ENCODE measurements at places on chromosomes 1 and 21. TPM values are rescaled to one million over a fixed set of nuclear protein-coding genes. Genes with fewer than 3 reads are reported as not detected.

SELE gene
- total RNA-seq, result not detected

- DNase-seq, result no peak
- H3K4me1 ChIP-seq, result peaks cover 51% of the 10 kb centered on the region
- H3K27ac ChIP-seq, result peak overlapping the region; percentile 15
- H3K27me3 ChIP-seq, result no peaks in the 10 kb centered on the region
Measured at GRCh38 chr1:112672842-112673241, 1.6 kb upstream of the MOV10 start.

- no peak for DNase-seq
- no peak overlapping the region for H3K4me3 ChIP-seq
- no peak overlapping the region for H3K27ac ChIP-seq
- no peaks in the 10 kb centered on the region for H3K27me3 ChIP-seq
- peaks cover 5% of the 10 kb centered on the region for H3K4me1 ChIP-seq
Measured at GRCh38 chr1:78603206-78603605, 17.0 kb upstream of the IFI44L start.

GRCh38 chr1:25036117-25036546 is 106.1 kb upstream of the RUNX3 start:
- H3K27me3 ChIP-seq, result no peaks in the 10 kb centered on the region
- no peak for DNase-seq
- no peak overlapping the region for H3K27ac ChIP-seq
- no peak overlapping the region for H3K4me3 ChIP-seq
- H3K36me3 ChIP-seq, result peaks cover 4% of the 10 kb centered on the region

- H3K4me3 ChIP-seq, result no peak overlapping the region
- peaks cover 5% of the 10 kb centered on the region for H3K27me3 ChIP-seq
- H3K4me1 ChIP-seq, result no peaks in the 10 kb centered on the region
- no peak for DNase-seq
- H3K36me3 ChIP-seq, result no peaks in the 10 kb centered on the region
Measured at GRCh38 chr1:24009406-24009805, 29.3 kb upstream of the SRSF10 start.

DNA sequence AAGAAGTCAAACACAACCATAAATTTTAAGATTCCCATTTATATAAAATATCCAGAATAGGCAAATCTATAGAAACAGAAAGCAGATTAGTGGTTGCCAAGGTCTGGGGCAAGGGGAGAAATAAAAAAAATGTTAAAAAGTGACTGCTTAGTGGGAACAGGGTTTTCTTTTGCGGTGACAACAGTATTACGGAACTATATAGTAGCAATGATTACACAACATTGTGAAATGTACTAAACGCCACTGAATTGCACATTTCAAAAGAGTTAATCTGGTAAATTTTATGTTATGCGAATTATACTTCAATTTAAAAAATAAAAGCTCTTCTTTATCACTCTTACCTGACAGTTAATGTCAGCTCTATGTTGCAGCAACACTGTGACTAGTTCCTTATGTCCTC is 105.2 kb downstream of the ACBD6 start:
- peaks cover 52% of the 10 kb centered on the region for H3K36me3 ChIP-seq
- no peak overlapping the region for H3K27ac ChIP-seq
- no peaks in the 10 kb centered on the region for H3K4me1 ChIP-seq
- no peak overlapping the region for H3K4me3 ChIP-seq
- no peaks in the 10 kb centered on the region for H3K27me3 ChIP-seq
- no peak for DNase-seq

- H3K27ac ChIP-seq, result peak overlapping the region; percentile 24
- H3K36me3 ChIP-seq, result no peaks in the 10 kb centered on the region
- no peaks in the 10 kb centered on the region for H3K27me3 ChIP-seq
- peak overlapping the region; percentile 40 for H3K4me3 ChIP-seq
- DNase-seq, result no peak
- peaks cover 49% of the 10 kb centered on the region for H3K4me1 ChIP-seq
Measured at GRCh38 chr1:235882816-235883215, 16.1 kb upstream of the LYST start.

TSPEAR gene
- not detected for total RNA-seq
